ENCODE measurements at places on chromosomes 7 and 10. TPM values are rescaled to one million over a fixed set of nuclear protein-coding genes. Genes with fewer than 3 reads are reported as not detected.

DNA sequence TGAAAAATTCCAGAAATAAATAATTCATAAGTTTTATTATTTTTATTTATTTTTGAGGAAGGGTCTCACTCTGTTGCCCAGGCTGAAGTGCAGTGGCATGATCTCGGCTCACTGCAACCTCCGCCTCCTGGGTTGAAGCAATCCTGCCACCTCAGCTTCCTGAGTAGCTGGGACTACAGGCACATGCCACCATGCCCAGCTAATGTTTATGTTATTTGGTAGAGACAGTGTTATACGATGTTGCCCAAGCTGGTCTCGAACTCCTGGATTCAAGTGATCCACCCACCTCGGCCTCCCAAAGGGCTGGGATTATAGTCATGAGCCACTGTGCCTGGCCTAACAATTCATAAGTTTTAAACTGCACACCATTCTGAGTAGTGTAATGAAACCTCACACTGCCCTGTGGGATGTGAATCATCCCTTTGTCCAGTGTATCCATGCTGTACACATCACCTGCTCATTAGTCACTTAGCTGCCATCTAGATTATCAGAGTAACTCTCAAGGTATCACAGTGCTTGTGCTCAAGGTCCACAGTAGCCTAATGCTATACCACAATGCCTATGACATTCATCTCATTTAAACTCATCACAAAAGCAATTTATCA is 17.9 kb downstream of the RTKN2 start:
- no peak for DNase-seq

DNA sequence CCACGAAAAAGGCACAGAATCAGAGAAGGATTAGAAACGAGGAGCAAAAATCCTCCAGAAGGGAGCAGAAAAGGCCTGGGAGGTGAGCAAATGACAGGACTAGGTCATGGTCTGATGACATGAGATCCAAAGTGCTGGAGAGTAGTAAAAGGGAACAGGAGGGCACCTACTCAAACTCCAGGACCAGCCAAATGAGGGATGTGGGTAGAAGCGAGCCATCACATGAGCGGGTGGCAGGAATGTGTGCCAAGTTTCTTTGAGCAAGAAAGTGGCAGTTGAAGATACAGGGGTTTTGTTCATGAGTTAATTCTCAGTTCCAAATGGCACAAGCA is 112.6 kb downstream of the RNF32 start:
- DNase-seq = no peak

DNA sequence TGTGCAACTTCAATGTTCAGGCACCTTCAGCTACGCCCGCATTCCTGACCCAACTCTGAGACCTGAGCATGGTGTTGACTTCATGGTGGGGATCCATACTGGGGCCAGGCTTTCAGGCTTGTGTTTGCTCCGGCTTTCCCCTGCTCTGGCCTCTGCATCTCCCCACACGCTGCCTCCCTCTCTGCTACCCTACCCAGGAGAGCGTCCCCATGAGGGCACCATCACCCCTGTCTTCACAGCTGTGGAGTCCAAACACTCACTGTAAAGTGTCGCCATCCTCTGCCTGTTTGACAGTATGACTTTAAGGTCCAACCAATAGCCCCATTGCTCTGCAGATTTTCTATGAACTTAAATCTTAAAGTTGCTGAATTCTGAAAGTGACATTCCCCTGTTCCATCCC is 199.0 kb upstream of the GRB10 start:
- DNase-seq = no peak

TRPV5 gene
- total RNA-seq = 0.36 TPM

- DNase-seq = no peak
These were observed 236.8 kb downstream of the RNLS start for GRCh38 chr10:88346144-88346977.

- DNase-seq = no peak
These were observed 114.1 kb downstream of the ICA1 start for GRCh38 chr7:8147760-8148463.

DNA sequence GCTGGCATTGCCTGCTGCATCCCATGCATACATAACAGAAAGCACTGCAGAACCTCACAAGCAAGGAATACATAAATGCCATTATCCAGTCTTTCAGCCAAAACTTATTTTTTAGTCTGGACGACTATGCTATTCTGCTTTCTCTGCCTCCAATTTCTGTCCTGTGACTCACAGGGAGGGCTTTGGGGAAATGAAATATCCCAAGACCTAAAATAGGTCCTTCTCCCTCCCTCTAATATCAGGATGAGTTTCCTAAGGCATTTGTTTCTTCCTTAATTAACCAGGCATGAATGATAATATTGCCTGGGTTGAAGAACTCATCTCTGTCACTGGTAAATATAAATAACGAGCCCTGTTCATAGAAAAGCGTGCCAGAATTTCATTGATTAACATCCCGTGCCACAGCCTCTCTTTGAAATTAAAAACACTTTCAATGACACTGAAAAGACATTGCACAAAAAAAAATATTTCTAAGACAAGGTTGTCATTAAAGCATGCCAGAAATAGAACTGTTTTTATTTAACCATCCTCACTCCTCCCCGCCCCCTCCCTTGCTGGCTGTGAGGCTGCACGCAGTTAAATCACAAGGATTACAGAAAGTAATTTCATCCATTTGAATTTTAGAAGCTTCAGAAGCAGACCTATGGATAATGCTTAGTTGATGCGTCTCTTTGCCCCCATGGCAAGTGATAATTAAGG is 103.0 kb upstream of the ANKRD1 start:
- DNase-seq = no peak

GRCh38 chr7:142231716-142232115 is 26.1 kb downstream of the PRSS58 start:
- no peak for DNase-seq

- peak; percentile 74 for DNase-seq
These were observed 125.4 kb upstream of the TARP start for GRCh38 chr7:38398725-38399321.

Data from cerebellum (tissue), 4 donors.